ENCODE measurements at places on chromosomes 5 and 9.

- no peak for DNase-seq
These were observed 14.6 kb downstream of the PAPPA start for GRCh38 chr9:116168231-116168630.

GRCh38 chr5:112124788-112125187, 294.3 kb downstream of the EPB41L4A start:
- DNase-seq: no peak

- no peak for DNase-seq
These were observed 8.2 kb downstream of the CAVIN4 start for GRCh38 chr9:100586093-100586492.

DNA sequence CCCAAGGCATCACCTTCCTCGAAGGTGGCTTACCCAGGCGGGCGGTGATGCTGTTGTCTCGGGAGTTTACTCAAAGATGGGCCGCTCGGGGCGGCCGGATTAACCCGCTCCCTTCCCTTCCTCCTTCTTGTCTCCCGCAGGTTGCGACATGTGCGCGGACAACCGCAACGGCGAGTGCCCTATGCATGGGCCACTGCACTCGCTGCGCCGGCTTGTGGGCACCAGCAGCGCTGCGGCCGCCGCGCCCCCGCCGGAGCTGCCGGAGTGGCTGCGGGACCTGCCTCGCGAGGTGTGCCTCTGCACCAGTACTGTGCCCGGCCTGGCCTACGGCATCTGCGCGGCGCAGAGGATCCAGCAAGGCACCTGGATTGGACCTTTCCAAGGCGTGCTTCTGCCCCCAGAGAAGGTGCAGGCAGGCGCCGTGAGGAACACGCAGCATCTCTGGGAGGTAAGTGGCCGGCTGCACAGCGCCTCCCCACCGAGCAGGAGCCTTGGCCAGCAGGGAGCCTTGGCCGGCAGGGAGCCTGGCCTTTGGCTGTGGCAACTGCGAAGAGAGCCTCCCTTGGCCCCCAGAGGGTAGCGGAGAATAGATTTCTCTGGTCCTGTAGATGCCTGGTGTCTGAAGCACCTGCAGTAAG, 10.6 kb downstream of the PRDM6 start:
- no peak for DNase-seq

DNA sequence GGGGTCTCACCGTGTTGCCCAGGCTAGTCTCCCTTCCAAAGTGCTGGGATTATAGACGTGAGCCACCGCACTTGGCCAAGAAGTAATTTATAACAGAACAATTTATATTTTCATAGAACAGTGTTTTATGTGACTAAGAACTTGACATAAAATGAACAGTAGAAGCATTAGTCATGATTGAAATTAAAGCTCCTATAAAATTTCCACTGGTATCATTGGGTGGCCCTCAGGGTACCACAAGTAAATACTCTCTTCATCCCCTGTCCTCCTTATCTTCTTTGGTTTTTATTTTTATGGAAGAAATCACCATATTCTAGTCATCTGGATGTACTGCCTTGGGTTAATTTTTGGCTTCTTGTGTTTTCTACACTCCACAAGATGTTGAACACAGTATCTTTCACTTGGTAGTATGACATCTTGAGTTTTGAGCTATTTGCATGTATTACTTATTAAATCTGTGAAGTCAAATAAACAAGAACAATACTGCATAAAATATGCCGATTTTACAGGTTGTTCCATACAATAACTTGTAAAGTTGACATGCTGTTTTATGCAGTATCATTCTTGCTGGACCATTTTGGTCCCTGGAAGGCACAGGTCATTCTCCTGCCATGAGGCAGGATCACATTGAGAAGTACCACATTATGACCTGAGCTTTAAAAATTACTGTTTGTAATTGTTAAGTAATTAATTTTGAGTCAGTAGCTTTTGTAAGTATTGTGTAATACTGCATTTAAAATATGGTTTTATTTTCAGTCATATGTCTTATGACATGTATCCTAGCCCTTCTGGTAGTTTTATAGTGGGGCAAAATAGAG, 24.4 kb downstream of the LMNB1 start:
- no peak for DNase-seq

DNA sequence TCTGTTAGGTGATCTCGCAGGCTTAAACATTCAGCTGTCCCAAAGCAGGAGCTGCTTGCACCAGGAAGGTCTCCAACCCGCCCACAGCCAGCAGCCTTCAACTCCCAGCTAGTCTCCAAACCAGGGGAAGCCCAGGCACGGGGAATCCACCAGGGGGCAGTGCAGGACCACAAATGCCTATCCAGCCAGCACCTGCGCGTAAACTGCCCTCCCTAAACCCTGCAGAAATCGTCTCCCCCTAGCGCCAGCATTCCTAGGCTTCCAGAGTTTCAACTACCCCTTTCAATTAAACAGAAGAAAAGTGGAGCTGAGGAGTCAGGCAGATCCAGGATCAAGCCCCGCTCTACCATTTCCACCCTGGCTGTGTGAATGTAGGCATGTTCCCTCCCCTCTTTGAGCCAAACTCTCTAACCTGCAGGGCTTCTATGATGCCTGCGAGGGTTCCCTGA, 72.0 kb downstream of the HRH2 start:
- peak; percentile 91 for DNase-seq
